ENCODE measurements at places on chromosomes 1 and 21. TPM values are rescaled to one million over a fixed set of nuclear protein-coding genes. Genes with fewer than 3 reads are reported as not detected.
A peak's percentile ranks its signal among the peaks of the same experiment; 100 is the strongest.

GRCh38 chr1:166975361-166976129 lies at the start of gene ILDR2:
Gene ILDR2 (minus strand): TSS chr1:166975540. CDS start chr1:166975268, 272 bp downstream.
- H3K27ac ChIP-seq = no peak within 1 kb of the TSS
- DNase-seq = peak; percentile 60
- H3K27me3 ChIP-seq = peaks cover 19% of the 10 kb centered on the region
- H3K36me3 ChIP-seq = no peaks in the 10 kb centered on the region
- H3K4me1 ChIP-seq = peaks cover 5% of the 10 kb centered on the region
- H3K4me3 ChIP-seq = peak within 1 kb of the TSS; percentile 85

- no peaks in the 10 kb centered on the region for H3K27me3 ChIP-seq
- no peak overlapping the region for H3K4me3 ChIP-seq
- H3K27ac ChIP-seq = no peak overlapping the region
Measured at GRCh38 chr1:212814537-212815334, 23.0 kb downstream of the TATDN3 start.

LCE1E gene
- total RNA-seq = not detected

DNA sequence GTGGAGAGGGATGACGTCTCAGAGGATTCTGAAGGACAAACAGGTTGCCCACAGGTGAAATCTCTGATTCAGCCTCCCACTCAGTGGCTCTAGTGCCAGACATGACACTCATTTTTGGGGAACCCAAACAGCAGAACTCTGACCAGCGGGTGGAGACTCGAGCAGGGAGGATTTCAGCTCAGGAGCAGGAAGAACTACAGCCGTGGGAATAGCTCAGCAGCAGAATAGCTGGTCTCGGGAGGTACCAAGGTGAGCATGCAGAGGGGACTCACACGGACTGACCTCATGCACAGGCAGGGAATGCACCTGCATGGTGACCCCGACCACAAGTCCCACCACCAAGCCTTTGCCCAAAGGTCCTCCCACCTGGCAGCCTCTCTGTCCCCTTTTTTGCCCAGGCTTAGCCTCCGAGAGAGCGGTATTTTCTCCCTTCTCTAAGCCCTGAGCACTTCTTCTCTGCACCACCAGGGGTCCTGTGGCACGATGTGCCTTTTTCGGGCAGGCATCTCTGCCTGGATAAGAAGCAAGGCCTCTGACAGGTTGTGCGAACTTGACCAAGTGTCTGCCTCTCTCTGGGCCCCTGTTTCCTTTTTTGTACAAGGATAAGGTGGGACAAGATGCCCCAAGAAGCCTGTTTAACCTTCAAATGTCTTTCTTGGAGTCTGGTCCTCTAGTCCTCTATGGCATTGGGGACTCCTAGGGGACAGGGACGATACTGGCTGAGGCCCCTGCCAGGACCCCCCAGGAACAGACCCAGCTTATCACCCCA lies 8.8 kb upstream of the FGR start:
- H3K36me3 ChIP-seq = no peaks in the 10 kb centered on the region
- no peak overlapping the region for H3K27ac ChIP-seq
- H3K4me1 ChIP-seq = no peaks in the 10 kb centered on the region
- H3K4me3 ChIP-seq = no peak overlapping the region

GRCh38 chr1:26034504-26035202 lies 11.3 kb downstream of the SLC30A2 start:
- peaks cover 3% of the 10 kb centered on the region for H3K4me1 ChIP-seq
- peak overlapping the region; percentile 89 for H3K4me3 ChIP-seq
- H3K27ac ChIP-seq = no peak overlapping the region
- no peak for DNase-seq
- H3K36me3 ChIP-seq = no peaks in the 10 kb centered on the region

DNA sequence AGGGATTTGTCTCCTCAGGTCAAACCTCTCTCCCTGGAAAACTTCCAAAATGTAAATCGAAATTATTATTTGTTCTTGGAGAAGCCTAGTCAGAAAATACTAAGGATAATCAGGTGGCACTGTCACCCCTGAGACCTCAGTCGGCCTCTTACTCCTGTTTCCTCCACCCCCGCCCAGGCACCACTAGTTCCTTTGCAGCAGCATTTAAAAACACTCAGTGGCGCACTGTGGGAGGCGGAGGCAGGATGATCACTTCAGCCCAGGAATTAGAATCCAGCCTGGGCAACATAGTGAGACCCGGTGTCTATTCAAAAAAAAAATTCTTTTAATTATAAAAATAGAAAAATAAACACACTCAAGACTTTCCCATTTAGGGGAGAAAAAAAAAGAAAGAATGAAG lies 18.0 kb upstream of the IFNAR2 start:
- no peaks in the 10 kb centered on the region for H3K4me1 ChIP-seq
- no peak overlapping the region for H3K27ac ChIP-seq
- no peak for DNase-seq
- H3K36me3 ChIP-seq = peaks cover 11% of the 10 kb centered on the region

PYHIN1 gene
- total RNA-seq = not detected

DNA sequence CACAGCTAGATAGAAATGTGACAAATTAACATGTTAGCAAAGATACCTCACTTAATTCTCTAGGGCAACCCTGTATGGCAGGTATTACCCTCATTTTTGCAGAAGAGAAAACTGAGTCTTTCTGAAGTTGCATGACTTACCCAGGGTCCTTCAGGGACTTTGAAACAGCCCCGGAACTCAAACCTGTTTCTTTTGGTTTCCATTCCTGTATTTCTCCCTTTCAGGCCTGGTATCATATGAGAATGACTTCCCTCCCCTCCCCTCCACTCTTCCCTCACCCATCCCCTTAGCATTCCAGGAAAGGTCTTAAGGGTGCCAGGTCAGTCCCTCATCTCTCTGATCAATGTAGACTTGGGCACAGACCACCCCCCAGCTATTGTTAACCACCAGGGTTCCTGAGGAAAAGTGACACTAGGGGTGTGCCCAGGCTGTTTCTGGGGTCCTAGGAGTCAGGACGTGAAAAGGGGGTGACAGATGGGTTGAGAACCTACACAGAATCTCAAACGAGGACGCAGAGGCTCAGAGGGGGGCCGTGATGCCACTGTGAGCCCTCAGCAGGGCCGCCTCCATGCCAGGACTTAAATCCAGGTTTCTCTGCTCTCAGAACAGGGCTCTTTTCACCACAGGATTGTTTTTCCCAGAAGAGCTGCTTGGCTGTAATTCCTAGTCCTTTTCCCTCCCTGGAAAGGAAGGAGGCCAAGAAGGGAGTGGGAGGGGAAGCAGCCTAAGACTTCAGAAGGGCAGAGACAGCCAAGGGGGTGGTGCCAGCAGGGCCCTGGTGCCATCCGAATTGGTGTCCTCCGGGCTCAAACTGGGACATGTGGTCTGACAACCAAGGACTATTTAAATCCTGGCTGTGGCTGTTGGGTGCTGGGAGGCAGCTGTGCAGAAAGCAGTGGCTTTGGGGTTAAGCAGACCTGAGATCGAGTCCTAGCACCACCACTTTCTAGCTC lies 2.1 kb upstream of the WASF2 start:
- H3K36me3 ChIP-seq = no peaks in the 10 kb centered on the region
- H3K4me1 ChIP-seq = peaks cover 15% of the 10 kb centered on the region
- H3K27ac ChIP-seq = no peak overlapping the region
- H3K27me3 ChIP-seq = peaks cover 3% of the 10 kb centered on the region
- H3K4me3 ChIP-seq = no peak overlapping the region
- no peak for DNase-seq

DNA sequence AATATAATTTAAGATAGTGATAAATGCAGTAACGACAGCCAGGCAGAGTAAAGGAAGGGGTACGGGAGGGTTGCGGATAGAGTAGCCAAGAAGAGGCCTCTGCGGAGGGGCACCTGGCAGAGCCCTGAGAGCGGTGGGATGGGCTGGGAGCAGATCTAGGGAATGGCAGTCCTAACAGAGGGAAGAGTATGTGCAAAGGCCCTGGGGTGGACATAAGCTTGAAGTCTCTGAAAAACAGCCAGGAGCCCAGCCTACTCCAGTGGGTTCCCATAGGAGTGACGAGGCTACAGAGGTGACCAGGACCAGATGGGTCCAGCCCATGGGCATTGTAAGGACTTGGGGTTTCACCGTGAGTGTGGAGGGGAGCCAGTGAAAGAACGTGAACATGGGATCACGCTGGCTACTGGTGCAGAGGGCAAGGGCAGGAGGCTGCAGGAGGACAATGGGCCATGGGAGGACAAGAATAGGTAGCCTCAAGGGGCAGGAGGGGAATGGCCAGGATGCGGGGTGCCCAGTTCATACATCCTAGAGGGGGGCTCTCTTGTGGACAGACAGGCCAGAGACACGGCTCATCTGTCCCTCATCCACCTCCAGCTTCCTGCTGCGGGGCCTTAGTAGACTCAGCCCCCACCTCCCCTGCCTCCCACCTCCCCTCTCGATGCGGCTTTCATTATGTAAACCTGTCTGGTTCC lies 185.7 kb upstream of the VAMP3 start:
- H3K4me3 ChIP-seq = no peak overlapping the region
- H3K27me3 ChIP-seq = no peaks in the 10 kb centered on the region
- no peak overlapping the region for H3K27ac ChIP-seq
- H3K36me3 ChIP-seq = no peaks in the 10 kb centered on the region
- H3K4me1 ChIP-seq = peaks cover 7% of the 10 kb centered on the region
- DNase-seq = no peak

DNA sequence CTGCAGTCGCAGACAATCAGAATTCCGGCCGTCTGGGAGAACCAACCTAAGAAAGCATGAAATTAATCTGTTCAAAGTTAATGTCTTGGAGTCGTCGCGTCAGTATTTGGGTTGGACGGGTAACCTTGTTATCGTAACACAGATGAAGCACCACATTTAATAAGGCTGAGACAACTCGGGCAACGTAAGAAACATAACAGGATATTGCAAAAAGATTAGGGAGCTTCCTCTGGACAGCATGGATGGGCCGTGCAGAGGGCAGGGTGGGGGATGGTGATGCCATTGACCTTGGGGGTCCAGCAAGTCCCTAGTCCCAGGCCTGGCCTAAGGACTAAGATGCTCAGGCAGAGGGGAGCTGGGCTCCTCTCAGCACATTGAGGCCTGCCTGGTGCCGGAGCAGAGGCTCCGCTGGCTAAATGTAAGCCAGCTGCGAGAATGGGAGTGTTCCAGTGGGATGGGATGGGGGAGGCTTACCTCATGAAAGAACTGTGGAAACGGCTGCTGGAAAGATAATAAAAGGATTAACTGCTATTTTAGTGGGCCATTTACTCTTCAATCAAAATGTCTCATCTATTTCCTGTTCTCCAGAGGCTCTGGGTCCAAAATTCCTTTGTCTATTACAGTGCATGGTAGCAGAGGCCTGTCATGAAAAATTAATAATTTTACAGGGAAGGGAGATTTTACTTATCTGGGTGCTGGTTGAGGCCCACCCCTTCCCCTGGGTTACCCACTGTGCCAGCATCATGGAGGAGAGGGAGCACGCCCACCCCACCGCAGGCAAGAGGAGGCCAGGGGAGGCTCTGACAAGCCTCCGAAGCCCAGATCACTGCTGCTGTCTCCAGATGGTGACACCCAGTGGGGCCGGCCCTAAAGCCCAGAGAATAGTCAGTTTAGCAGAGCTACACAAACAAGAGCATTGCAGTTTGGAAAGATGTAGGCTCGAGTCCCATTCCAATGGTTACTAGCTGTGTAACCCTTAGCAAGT lies 131.6 kb downstream of the DMRTB1 start:
- no peaks in the 10 kb centered on the region for H3K36me3 ChIP-seq
- no peak for DNase-seq
- H3K4me3 ChIP-seq = no peak overlapping the region
- H3K27ac ChIP-seq = no peak overlapping the region
- peaks cover 32% of the 10 kb centered on the region for H3K4me1 ChIP-seq

GRCh38 chr1:231207437-231207836 lies 33.6 kb upstream of the GNPAT start:
- no peak overlapping the region for H3K4me3 ChIP-seq
- no peak overlapping the region for H3K27ac ChIP-seq
- H3K36me3 ChIP-seq = no peaks in the 10 kb centered on the region

- H3K27ac ChIP-seq = no peak overlapping the region
- no peak for DNase-seq
- H3K36me3 ChIP-seq = no peaks in the 10 kb centered on the region
- peaks cover 5% of the 10 kb centered on the region for H3K27me3 ChIP-seq
- peaks cover 18% of the 10 kb centered on the region for H3K4me1 ChIP-seq
Measured at GRCh38 chr1:165254376-165254775, 102.1 kb downstream of the LMX1A start.

GRCh38 chr1:78047631-78048030 lies 1.9 kb downstream of the GIPC2 start:
- H3K27me3 ChIP-seq = peaks cover 13% of the 10 kb centered on the region
- no peak overlapping the region for H3K4me3 ChIP-seq
- peaks cover 10% of the 10 kb centered on the region for H3K36me3 ChIP-seq
- DNase-seq = no peak

GRCh38 chr1:31163866-31164265 lies 75.8 kb downstream of the NKAIN1 start:
- peaks cover 4% of the 10 kb centered on the region for H3K27me3 ChIP-seq
- no peak overlapping the region for H3K4me3 ChIP-seq
- DNase-seq = no peak
- no peak overlapping the region for H3K27ac ChIP-seq

GJA8 gene
- not detected for total RNA-seq

DNA sequence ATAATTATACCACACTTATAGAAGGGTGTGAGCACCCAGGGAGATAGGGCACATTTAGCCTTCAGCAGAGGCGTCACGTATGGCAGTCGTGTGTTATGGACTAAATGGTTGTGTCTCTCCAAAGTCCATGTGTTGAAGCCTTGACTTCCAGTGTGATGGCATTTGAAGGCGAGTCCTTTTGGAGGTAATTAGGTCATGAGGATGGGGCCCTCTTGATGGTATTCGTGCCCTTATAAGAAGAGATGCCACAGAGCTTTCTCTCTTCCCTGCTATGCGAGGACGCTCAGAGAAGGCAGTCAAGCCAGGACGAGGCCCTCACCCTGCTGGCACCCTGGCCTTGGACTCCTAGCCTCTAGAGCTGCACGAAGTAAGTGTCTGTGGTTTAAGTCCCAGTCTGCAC lies 375.0 kb upstream of the C1orf174 start:
- peaks cover 4% of the 10 kb centered on the region for H3K36me3 ChIP-seq
- no peaks in the 10 kb centered on the region for H3K4me1 ChIP-seq
- H3K27ac ChIP-seq = no peak overlapping the region

GRCh38 chr21:34996304-34997101 lies 52.6 kb downstream of the RUNX1 start:
- H3K27me3 ChIP-seq = peaks cover 2% of the 10 kb centered on the region
- H3K27ac ChIP-seq = no peak overlapping the region
- no peak for DNase-seq
- H3K36me3 ChIP-seq = no peaks in the 10 kb centered on the region
- no peaks in the 10 kb centered on the region for H3K4me1 ChIP-seq

DNA sequence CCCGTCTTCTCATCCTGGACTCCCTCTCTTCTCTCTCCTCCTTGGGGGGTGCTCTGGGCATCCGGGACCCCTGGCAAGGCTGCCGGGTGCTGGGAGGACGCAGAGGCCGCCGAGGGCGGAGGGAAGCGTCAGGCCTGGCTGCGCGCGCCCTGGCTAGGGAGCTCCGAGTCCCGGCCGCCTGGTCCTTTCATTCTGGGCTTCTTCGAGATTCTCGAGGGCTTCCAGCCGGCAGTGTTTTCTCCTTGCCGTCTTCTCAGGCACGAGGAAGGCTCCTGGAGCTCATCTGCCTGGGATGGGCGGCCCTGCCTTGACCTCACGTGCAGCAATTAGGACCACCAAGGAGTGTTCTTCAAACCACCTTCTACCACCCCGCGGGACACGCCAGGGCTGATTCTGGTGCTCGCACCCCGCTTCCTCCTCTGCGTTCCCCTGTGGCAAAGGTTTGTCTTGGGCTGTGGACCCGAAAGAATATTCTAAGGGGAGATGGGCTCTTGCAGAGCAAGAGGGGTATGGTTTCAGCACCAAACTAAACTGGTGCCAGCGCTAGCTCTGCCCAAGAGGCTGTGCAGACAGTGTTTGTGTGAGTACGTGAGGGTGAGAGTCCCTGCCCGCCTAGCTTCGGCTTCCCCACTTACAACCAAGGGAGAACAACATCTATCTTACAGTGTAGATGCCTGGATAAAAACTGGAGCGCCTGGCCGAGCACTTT lies 36.5 kb downstream of the PIK3CD start:
- peaks cover 7% of the 10 kb centered on the region for H3K4me1 ChIP-seq
- H3K27ac ChIP-seq = no peak overlapping the region
- peaks cover 11% of the 10 kb centered on the region for H3K27me3 ChIP-seq
- DNase-seq = peak; percentile 52
- no peaks in the 10 kb centered on the region for H3K36me3 ChIP-seq

All from glutamatergic neuron (in vitro differentiated cells).